ENCODE measurements at places on chromosomes 4 and X.

DNA sequence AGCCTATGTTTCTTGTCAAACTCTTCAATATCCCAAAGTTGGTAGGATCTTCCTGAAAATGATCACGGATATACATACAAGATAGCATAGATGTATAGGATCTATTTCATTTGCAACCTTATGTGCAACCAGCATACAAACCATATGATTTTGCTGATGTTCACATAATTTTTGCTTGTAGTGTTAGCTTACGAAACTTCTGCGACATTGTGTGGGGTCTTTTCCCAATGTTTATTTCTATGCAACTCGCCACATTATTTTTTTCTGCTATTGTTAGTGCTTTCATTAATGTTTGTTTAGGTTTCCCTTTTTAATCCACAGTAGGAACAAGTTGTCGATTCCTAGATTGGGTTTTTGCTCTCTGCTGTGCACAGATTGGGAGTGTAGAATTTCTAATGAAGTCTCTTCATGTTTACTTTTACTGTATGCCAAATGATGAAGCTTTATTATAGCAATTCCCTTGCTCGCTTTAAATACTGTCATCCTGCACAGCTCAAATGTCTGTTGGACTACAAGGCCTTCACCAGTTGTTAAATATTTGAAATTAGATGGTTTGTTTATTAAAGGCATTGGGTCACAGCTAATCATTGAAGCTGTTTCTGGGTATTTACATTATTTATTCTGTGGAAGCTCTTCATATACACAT lies 257.6 kb upstream of the PCDH7 start:
- DNase-seq: no peak

GRCh38 chr4:131093303-131093702 lies 1997.4 kb downstream of the C4orf33 start:
- no peak for DNase-seq

DNA sequence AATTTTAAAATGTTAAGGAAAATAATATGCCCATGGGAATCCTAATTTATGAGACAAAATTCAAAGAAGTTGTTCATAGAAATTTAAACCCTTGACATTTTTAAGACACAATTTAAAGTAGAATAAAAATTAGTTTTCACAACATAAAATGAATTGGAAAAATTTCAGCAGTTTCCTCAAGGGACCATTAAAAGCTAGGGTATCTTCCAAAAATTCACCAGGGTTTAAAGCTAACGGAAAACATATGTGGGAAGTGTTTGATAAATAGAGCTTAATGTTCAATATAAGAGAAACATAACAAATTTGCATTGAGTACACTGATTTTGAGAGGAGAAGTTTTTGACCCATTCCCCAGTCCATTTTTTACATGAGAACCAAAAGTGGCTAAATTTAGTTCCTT lies 228.9 kb upstream of the TTC29 start:
- no peak for DNase-seq

- DNase-seq: no peak
Observed at GRCh38 chrX:13345037-13345436, 25.2 kb upstream of the ATXN3L start.

DNA sequence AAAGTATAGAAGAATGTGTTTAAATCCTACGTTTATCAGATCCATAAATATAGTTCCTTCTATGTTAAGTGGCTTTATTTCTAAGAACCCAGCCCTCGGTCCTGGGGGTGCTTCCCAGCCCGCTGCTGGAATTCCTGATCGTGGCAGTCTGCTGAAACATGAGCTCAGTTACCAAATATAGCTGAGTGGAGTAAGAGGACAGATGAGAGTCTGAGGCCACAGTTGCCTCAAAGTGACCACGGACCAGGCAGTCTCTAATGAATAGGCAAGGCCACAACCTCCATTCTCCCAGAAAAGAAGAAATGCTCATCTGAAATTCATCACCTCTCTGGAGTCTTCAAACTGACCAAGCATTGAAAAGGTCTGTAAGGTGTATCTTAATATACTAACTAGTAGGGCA lies at the start of gene PALLD:
PALLD (plus strand) TSS at position 219 of the 400 bp plus-strand sequence.
- DNase-seq: no peak

DNA sequence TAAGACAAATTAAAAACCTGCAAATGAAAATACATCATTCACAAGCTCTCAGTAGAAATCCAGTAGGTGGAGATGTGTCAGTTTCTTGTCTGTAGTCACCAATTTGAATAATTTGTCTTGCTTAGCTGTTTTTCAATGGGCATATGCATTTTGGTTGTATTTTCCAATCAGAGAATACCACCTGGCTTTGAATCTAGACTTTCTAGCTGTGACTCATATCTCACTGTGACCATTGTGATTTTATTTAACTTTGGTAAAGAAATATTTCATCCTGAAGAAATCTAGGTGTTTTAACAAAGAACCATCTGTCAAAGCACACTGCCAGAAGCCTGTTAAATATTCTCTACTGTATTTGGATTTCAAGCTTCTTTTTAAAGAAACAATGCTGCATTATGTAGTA lies 1650.6 kb upstream of the IGFBP7 start:
- no peak for DNase-seq

DNA sequence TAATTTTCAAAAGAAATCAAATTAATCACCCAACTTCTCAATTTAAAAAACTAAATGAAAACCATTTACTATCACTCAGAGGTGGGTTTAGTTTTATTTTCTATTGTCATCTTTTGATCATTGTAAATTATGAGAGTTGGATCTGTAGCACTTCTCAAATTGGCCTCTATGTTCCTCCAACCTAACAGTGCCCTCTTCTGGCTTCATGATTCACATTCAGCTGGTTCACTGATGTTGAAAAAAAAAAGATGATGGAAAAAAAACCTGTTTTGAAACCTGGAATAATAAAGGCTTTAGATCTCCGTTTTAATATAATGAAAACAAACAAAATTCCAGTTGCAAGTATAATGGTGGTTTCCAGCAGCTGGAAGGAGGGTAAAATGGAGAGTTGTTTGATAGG lies 2.4 kb upstream of the NBDY start:
- no peak for DNase-seq

- no peak for DNase-seq
Observed at GRCh38 chrX:44914532-44915198, 41.7 kb downstream of the KDM6A start.

- DNase-seq: no peak
Observed at GRCh38 chr4:156971676-156972378, at the start of gene PDGFC. TSS of gene PDGFC (minus strand) at chr4:156971799. CDS start at chr4:156970903, 896 bp downstream.

DNA sequence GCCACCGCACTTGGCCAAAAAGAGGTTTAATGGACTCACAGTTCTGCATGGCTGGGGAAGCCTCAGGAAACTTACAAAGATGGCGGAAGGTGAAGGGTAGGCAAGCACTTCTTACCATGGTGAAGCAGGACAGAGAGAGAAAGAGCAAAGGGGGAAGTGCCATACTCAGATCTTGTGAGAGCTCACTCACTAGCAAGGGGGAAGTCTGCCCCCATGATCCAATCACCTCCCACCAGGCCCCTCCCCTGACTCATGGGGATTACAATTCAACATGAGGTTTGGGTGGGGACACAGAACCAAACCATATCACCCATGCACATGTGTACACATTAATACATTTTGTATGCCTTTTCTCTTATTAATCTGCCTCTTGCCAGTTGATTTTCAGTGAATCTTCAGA lies 77.2 kb upstream of the HSD17B10 start:
- no peak for DNase-seq

Measured in stimulated activated CD8-positive, alpha-beta memory T cell treated with anti-CD3 and anti-CD28 coated beads, Interleukin-4, amount 100 ng/mL, for 4 hours (primary cell).